Neural crest cell (in vitro differentiated cells): ENCODE measurements at places on chromosomes 4 and X. TPM values are rescaled to one million over a fixed set of nuclear protein-coding genes. Genes with fewer than 3 reads are reported as not detected.

DNA sequence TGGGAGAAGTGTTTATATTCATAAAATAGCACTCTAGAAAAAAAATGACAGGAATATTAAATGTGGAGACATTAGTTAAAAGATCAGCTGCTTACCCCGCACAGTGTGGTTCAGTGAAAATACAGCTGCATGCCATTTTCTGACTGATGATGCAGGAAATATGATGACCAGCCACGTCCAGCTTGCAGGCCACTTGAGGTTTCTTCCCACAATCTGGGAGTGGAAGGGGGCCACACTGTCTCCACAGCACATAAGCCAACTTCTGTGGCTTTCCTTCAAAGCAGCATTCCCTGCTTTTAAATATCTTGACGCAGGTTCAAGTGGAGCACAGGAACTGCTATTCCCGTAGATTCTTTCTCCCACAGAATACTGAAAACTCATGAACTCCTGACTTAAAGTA, 173.4 kb upstream of the GALNT7 start:
- no peak for DNase-seq

DNA sequence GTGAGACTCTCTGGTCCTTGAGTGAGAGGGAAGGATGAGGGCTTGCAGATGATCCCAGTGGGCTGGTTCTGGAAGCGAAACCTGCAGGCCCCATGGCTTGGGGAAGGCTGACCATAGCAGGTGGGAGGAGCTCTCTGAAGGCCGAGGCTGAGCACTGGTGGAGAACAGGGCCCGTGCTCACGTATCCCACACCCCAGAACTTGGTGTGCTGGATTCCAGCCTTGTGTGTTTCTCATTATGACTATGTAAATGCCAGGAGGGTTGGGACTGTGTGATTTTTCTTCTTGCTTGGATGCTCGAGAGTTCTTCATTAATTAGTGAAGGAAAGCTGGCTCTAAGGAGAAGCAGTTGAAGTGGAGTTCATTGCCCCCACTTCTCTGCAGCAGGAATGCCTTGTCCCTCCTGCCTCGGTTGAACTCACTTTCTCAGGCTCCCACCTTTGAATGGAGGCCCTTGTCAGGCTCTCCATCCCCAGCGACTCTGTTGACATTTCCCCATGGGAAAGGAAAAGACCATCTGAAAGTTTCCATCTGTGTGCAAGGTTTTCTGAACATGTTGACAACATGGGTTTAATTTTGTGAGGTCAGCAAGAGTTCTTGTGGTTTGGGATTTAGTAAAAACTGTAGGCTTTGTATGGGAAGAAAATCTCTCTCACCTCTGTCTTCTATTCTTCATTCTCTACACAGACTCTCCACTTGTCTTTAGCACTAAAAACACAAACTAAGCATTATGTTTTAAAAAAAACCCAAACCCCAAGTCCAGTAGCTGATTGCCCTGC, 57.7 kb downstream of the TBL1X start:
- DNase-seq = no peak

GRCh38 chrX:50381729-50382415, 88.8 kb downstream of the DGKK start:
- no peak for DNase-seq

DNA sequence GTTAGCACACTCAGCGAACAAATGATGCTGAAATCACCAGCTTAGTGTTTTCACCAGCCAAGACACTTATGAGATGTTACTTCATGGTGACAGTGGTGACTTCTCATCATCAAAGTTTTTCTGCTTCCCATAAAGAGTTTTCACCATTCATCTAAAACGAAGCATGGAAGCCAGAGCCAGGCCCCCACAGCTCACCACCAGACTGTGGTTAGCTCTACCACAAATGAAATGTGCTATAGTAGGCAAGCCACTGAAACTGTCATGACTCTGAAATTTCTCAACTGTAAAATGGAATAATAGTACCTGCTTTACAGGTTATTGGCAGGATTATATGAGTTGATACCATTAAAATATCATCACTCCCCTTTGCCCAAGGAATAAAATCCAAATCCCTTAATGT, 56.4 kb upstream of the HHIP start:
- no peak for DNase-seq

DNA sequence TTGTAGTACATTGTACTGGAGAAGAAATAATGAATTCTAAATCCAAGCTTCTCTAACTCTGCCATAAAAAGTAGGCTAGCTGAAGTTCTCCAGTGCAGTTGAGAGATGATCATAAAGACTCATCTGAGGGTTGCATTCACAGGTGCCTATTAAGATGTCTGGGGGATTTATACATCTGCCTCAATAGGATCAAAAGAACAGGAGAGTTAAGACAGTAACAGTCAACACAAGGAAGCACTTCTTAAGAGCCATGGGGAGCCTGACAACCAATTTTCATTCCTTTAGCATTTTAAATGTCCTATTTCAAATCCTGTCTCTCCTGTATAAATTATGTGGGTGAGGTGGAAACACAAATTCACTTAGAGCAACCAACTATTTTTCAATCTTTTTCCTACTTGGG, 432.4 kb upstream of the NWD2 start:
- DNase-seq = no peak

DNA sequence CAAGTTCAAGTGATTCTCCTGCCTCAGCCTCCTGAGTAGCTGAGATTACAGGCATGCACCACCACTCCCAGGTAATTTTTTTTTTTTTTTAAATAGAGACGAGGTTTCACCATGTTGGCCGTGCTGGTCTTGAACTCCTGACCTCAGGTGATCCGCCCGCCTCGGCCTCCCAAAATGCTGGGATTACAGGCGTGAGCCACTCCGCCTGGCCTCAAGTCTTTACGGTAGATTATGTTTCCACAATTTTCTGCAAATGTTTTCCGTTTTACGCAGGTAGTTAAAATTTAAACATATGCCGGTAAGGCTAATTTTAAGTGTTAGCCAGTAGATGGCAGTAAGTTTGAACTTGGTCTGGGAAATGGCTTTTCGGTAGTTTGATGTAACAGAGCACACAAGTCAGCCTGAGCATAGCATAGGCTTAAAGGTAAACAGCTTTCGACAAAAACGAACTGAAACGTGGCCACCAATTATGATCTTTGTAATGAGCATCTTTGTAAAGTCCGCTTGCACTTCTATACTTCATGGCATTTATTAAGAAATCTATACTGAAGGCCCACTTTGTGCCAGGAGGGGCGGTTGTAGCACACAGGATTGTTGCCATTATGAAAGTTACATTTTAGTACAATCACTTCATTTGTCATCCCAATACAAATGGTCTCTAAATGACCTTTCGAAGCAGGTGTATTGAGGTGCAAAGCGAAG, 31.1 kb downstream of the CCKAR start:
- no peak for DNase-seq

DNA sequence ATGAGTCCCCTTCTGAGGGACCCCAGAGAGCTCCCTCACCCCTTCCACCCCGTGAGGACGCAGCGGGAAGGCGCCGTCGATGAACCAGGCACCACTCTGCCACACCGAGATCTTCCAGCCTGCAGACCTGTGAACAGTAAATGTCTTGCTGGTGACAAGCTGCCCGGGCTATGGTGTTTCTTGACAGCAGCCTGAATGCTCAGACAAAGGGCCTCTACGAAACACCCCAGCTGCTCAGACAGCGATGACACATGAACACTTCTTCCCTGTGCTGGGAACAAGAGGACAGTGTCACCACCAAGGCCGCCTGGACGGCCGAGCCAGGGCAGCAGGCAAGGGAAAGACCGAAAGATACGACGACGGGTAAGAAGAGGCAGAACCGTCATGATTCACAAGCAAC, 30.6 kb upstream of the GTPBP6 start:
- no peak for DNase-seq

DNA sequence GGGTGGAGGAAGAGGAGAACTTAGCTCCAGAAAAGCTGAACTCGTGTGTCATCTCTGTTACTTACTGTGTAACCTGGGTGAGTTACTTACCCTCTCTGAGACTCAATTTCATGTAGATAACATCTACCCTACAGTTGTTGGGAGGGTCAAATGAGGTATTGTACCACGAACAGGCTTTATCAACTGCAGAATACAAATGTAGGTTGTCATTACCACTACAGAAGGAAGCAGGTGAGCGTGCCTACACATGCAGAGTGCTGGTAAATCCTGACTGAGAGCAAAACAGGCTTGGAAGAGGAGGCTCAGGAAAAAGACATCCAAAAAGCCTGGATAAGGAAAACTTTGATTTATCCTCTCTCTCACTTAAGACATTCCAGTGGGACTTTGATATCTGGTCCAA, 7.2 kb downstream of the PIGA start:
- no peak for DNase-seq

DNA sequence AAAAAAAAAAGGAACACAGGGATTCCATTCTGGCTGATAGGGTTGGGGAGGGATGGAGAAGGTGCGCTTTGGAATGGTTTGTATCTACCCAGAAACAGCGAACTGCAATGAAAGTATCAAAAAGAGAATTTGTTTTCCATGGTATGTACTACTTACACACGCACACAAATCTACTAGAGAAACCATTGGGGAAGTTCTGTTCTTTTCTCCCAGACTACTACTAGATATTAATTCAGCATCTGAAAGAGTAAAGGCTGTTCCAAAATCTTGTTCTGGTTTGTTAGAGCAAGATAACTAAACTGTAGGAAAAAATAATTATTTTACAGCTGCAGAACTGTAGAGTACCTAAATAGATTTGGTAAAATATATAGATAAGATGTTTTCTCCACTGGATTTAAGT, 118.4 kb downstream of the CBR4 start:
- no peak for DNase-seq

Gene PRDX4
- 168 and 171 TPM in 2 replicates for total RNA-seq

Gene CD38
- total RNA-seq = 0.05 and 0.11 TPM in 2 replicates

Gene GPC4
- total RNA-seq = 21.1 and 22.3 TPM in 2 replicates

Gene ZCCHC13
- not detected in 2 replicates for total RNA-seq

Gene FAM47E
- total RNA-seq = 1.4 and 1.6 TPM in 2 replicates
